ENCODE measurements at places on chromosomes 2 and 18.

- peak; percentile 13 for DNase-seq
Observed at GRCh38 chr18:63105636-63106316, 213.8 kb downstream of the BCL2 start.

DNA sequence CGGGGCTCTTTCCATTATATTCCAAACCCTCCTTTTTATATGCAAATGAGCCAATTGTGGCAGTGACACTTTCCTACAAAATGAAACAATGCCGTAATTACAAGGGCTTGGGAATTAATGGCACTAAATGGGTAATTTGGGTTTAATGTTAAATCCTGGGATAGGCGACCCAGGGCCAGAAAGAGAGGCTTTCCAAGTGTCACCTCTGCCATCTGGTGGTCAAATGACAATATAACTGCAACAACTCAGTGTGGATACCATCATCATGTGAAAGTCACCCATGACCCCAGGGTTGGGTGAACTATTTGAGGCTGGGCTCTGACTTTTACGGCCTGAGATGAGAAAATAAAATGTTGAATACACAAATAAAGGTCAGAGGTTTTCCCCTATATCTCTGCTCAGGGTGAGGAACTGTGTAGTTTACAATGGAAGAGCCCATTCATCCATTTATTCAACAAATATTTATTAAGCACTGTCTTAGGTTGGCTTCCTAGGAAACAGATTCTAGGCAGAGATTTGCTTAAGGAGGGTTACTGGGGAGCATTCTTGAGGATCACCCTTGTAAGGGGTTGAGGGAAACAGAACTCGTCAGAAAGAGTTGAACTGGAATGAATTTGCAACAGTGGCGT, 13.6 kb upstream of the THADA start:
- peak; percentile 13 for DNase-seq

- DNase-seq = no peak
Observed at GRCh38 chr18:48859311-48860268, 91.2 kb downstream of the SMAD7 start.

DNA sequence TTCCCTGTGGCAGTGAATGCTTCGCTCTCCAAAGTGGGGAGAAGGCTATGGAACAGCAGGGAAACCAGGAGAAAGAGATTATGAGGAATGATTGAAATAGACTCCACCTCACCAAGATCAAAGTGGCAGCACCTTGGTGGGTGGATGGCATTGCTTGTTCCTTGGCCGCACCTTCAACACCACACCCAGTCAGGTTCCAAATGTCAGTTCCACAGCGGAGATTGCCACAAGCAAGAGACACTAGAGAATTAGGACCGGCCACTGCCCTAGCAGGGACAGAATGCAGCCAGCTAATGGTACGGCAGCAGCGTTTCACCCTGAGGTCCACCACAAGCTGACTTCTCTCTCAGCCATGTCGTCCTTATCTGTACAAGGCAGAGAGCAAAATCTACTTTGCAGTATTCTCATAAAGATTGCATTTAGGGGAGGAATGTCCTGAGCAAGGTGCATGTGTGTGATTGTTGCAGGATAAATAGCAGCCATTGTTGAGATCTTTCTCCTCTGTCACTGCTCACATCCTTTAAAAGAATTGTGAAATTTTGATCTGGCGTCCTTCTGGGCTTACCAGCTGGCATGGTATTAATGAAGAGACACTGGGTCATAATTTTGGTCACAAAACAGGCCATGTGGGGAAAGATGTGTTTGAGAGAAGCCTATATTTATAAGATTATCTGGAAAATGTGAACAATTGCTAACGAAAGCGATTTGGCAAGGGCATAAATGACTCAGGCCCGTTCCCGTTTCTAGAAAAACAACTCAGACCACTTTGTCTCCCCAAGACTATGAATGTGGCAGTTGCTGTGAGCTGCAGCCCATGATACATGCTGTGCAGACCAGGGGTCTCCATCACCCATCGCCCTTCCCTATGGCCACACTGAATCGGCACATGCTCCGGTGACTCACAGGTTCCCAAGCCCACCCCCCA, 228.6 kb upstream of the ID2 start:
- no peak for DNase-seq

GRCh38 chr2:71932780-71933466, 214.7 kb downstream of the CYP26B1 start:
- no peak for DNase-seq

DNA sequence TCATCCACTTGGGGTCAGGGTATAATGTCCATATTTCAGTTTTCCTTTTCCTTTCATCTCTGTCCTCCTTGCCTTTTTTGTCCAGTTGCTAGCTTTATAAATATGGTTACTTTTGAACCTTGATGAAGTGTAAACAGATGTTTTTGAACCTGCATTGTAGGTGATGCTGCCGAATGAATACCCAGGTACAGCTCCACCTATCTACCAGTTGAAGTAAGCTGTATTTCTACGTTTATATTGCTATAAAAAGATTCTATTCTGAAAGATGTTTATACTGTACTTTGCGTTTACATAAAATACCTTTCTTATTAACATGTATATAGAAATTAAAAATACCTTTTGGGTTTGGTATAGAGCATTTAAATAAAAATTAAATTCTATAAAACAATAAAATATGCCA, 2.2 kb downstream of the IMPACT start:
- DNase-seq = no peak

- no peak for DNase-seq
Observed at GRCh38 chr2:31187166-31187565, 30.1 kb downstream of the CAPN14 start.
